ENCODE measurements at places on chromosomes 7 and 10.
A peak's percentile ranks its signal among the peaks of the same experiment; 100 is the strongest.

DNA sequence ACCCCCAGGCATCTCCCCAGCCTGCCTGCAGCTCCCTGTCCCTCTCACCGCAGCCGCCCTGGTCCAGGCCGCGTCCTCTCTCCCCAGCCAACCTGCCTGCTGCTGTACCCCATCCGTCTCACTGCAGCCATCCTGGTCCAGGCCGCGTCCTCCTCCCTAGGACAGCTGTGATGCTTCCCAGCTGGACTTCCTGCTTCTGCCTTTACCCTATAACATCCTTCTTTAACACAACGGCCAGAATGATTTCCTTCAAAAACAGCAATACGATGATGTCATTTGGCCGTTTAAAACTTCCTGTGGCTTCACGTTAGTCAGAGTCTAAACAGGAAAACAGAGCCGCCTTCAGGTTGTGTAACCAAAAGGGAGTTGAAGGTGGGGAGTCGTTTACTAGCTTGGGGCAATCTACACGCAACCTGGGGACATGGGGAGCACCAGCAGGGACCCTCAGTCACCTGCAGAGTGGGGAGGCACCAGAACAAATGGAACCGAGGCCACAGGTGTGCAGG, 32.2 kb upstream of the ZFAND2A start:
- peak; percentile 60 for DNase-seq

GRCh38 chr10:17474595-17475323, 20.4 kb upstream of the ST8SIA6 start:
- DNase-seq = no peak

DNA sequence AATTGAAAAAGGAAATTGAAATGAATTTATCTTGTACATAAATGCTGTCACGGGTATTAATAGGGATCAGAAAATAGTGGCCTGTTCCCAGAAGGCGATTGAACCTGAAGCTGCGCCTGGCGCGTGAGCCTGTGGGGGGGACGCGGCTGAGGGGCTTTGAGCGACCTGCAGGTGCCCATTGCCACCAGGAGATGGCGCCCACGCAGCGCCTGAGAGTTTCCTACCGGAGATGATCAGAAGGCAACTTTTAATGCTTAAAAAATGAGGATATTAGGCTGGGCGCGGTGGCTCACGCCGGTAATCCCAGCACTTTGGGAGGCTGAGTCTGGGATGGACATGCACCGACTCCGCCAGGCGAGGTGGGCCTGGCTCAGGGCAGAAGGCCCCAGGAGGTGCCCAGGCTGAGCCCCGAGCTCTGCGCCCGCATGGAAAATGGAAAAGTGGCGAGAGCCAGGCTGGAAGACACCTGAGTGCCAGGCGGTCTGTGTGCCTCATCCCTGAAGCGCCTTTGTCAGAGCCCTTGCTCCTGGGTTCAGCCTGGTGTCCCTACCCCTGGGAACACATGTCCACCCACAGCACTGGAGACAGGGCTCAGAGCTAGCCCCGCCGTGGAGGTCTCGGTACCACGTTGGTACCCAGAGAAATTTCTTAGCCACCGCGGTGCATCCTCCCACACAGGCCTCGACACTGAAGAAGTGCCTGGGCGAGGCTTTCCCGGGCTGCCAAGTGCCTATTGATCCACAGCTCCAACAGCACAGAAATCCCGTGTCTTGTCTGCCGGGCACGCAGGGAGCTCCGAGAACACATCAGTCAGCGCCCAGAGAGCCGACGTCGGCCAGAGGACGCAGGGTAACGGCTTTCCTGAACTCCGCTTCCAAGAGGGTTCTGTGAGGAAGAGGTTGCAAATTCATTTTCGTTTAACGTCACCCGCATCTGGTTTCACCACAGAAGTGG, 117.4 kb downstream of the INPP5A start:
- DNase-seq = no peak

DNA sequence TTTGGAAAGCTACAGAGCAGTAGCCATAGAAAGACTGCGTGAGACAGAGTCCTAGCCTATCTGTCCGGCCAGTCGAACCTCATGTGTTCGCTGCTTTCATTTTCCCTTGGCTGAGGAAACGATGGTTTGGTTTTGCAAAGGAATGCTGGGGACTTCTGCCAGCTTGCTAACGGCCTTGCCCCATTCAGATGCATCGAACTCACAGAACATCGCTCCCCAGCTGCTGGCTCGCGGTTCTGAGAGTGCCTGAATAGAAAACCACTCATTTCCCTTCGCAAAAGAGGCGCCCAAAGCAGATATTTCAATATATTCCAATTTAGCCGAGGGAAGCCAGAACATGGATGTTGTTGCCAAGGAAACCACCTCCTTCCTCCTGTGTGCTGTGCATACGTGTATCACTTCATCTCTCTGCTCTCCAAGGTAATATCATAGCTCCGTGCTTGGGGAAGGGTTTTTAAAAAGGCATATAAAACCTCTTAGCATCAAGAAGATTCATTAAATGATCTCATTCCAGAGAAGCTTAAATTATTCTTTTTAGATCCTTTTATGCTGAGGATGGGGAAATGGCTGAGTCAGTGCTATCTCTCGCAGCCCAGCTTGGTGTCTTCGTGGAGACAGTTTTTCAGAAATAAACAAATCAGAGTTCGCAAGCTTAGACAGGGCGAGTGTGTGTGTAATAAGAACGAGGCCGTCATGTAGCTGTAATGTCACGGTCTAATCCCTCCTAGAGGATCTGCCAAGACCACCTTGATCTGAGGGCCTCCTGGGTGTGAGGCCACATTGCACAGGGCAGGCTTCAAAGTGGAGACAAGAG, 215.2 kb downstream of the RPS24 start:
- DNase-seq = no peak

GRCh38 chr7:78905436-78905835, 548.0 kb downstream of the MAGI2 start:
- DNase-seq = no peak

DNA sequence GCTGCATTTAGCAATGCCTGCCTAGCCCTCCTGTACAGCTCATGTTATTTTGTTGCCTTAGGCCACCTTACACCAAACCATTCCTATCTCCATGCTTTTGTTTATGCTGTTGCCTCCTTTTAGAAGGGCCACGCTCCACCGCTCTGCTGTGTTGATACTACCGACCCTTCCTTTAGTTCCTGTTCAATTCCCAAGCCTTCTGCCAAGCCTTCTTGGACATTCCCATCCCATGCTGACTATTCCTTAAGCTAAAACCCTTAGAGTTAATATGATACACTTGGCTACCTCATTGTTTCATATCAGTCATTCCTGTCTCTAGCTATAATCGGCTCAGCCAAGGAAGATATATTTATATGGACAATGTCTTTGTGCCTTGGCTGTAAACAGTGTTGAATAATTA, 705.5 kb downstream of the LRMDA start:
- DNase-seq = no peak

DNA sequence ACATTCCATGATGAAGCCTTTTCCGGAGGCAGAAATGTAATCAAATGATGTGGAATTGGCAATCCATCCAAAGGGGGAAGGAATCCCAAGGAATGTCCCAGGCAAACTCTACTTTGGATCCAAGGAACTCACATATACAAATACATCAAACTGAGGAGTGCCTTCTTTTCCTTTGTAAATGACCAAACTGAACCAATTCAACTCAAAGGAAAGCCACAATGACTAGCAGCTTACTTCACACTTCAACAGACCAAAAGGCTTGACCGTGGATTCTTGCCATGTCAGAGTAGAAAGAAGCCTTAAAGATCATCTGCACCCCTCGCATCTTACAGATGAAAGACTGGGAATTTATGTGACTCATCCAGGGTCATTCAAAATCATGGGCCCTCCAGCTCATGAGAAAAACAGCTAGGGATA, 79.7 kb upstream of the MACROH2A2 start:
- no peak for DNase-seq

DNA sequence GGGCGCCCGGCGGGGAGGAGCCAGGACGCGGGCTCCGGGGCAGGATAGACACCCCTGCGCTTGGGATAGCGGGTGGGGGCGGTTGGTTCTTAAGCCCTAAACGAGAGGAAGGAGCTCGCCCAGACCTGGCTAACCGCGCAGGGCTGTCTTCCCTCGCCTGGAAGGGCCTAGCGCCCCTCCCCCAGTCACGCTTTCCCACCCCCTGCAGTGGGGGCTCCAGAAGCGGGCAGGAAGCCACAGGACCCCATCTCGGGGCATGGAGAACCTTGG, 6.5 kb downstream of the SHH start:
- no peak for DNase-seq

DNA sequence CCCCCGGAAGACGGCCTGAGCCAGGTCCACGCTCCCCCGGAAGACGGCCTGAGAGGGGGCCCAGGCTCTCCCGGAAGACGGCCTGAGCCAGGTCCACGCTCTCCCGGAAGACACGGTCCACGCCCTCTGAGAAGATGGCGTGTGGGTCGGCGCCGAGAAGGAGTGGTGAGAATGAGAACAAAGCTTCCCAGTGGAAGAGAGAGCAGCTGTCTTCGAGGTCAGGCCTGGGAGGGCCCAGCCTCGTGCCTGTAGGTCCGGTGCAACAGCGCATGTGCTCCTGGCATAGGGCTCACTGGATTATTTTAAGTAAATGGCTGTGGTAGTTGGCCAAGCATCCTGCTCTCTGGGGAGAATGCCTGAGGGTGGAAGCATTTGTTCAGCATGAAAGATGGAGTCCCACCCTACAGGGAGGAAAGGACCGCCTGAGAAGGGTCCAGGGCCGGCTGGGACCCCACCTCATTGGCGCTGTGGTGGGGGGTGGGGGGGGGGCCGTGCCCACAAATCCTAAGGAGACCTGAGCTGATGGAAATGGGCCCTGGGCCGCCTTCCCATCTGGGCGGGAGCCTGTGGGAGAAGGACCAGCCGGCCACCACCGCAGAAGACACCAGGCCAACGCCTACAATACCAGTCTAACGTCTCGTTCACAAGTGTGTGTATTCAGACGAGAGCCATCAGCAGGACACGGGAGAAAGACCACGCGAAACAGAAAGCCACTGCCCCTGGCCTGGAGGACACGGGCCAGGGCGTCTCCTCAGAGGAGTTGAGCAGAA, 210.0 kb downstream of the WDR37 start:
- DNase-seq = no peak

- DNase-seq = no peak
These were observed 98.7 kb upstream of the PPIF start for GRCh38 chr10:79248341-79249185.
